Cerebellum (tissue), 4 donors: ENCODE measurements at places on chromosomes 4 and X. TPM values are rescaled to one million over a fixed set of nuclear protein-coding genes. Genes with fewer than 3 reads are reported as not detected.

The FGG gene
- 0.64 TPM for total RNA-seq

The TLR2 gene
- total RNA-seq, result 2.2 TPM

- DNase-seq, result no peak
Observed at GRCh38 chr4:31272331-31273061, 552.3 kb downstream of the PCDH7 start.

- DNase-seq, result peak; percentile 34
Observed at GRCh38 chr4:1072830-1073446, 40.4 kb downstream of the RNF212 start.

DNA sequence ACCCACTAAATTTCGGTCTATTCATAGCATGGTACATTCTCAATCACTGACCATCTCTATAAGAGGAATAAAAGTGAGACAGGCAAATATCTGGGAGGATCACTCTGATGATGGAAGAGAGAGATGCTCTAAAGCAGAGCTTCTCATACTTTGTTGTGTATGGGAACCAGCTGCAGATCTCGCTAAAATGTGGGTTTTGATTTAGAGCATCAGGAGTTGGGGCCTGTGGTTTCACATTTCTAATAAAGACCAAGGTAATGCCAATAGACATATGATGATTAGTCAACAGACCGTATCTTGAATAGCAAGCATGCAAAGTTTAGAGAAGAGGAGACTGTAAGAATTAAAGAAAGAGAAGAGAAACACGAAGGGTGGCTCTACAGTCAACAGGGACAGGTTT, 107.4 kb upstream of the FTHL17 start:
- no peak for DNase-seq

DNA sequence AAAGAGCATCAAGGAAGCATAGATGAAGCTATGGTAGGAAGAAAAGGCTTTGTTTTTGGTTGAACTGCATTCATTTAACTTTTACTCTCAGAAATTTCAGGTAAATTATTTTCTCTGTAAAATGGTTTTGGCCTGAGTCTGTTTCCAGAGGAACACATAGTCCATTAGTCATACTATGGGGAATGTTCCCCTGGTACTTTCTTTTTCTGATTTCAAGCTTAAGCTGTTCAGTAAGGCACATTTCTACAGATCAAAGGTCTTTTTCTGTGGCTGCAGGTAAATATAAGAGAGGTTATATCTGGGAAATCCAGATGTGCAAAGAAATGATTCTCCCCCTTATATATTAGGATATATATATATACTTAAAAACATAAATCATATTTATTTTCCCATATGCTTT, 1744.4 kb upstream of the ADGRL3 start:
- DNase-seq, result no peak

- no peak for DNase-seq
Observed at GRCh38 chr4:17875402-17876070, 64.8 kb downstream of the NCAPG start.
